ENCODE measurements at places on chromosomes 2 and 18. TPM values are rescaled to one million over a fixed set of nuclear protein-coding genes. Genes with fewer than 3 reads are reported as not detected.

DNA sequence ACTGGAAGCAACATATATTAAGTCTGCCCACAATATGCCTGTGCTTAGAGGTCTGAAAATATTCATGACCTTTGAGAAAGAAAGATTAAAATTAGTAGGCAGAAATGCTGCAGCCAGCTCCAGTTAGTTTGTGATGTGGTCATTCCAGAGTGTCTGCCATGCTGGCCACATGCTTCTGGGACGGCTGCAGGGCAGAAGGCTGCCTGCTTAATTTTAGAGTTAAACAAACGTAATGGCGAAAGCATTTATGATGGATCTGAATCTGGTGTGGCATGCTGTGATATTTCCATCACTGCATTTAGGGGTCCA, 95.4 kb downstream of the FHOD3 start:
- DNase-seq, result no peak
- peaks cover 7% of the 10 kb centered on the region for H3K4me1 ChIP-seq
- peaks cover 22% of the 10 kb centered on the region for H3K36me3 ChIP-seq
- H3K4me3 ChIP-seq, result no peak overlapping the region
- H3K27me3 ChIP-seq, result peaks cover 4% of the 10 kb centered on the region

Gene UGT1A3
- not detected for total RNA-seq

- no peaks in the 10 kb centered on the region for H3K27me3 ChIP-seq
- peak; percentile 42 for DNase-seq
- H3K27ac ChIP-seq, result no peak overlapping the region
- H3K4me3 ChIP-seq, result no peak overlapping the region
- H3K36me3 ChIP-seq, result peaks cover 10% of the 10 kb centered on the region
Observed at GRCh38 chr2:10331027-10331701, 28.5 kb downstream of the HPCAL1 start.

GRCh38 chr18:54278615-54279014, 9.3 kb downstream of the POLI start:
- no peak overlapping the region for H3K27ac ChIP-seq
- peaks cover 14% of the 10 kb centered on the region for H3K4me1 ChIP-seq
- DNase-seq, result no peak
- H3K27me3 ChIP-seq, result no peaks in the 10 kb centered on the region
- peaks cover 48% of the 10 kb centered on the region for H3K36me3 ChIP-seq
- H3K4me3 ChIP-seq, result no peak overlapping the region

Data from WTC11 (cell line).